Anterior cingulate cortex (tissue), 58 donors: ENCODE measurements at places on chromosomes 4 and X.

DNA sequence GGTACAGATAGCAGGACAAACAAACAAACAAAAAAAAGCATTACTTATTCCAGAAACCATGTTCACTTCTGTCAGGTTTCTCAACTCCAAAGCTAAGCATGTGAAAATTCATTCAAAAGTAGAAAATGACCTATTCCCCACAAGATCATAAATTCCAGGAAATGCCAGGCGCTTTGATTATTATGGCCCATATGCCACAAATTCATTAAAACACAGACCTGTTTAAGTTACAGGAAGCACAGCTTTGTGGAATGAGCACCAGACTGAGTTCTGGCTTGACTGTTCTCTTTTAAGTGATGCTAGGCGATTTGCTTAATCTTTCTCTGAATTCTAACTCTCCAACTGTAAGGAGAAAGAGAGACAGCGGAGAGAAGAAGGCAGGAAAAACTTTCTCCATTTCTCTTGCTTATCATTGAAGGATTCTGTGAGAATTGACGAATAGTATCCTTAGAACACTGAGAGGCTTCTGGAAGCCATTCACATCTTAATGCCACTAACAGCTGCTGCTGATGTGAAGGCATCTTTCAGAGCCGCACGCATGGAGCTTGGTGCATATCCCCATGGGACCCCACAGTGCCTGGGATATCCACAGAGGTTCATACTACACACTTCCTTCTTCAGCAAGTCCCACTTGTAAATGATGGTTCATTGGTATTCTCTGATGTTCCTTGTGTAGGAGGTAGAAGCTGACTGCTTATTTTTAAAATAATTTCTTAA, 138.0 kb downstream of the ZNF674 start:
- DNase-seq: no peak

GRCh38 chrX:12971282-12972003, 3.5 kb upstream of the TMSB4X start:
- no peak for DNase-seq

DNA sequence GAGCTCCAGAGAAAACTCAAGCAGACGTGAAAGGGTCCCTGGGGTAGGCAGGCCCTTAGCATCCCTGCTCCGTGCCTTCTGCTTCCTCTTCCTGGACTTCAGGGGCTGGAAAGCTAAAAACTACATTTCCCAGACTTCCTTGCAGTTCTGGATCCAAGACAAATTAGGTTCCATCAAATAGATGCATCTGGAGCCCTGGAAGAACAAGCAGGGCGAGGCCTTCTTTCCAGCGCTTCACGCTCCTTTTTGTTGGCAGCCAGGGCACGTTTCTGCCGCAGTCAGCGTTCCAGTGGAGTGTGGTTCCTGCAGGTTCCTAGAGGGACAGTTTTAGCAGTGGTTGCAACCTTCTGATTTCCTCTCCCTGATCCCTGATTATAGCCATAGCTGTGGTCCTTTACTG, 53.6 kb upstream of the MSX1 start:
- DNase-seq: no peak

GRCh38 chr4:186192066-186192612, 772 bp downstream of the CYP4V2 start:
- DNase-seq: peak; percentile 62

DNA sequence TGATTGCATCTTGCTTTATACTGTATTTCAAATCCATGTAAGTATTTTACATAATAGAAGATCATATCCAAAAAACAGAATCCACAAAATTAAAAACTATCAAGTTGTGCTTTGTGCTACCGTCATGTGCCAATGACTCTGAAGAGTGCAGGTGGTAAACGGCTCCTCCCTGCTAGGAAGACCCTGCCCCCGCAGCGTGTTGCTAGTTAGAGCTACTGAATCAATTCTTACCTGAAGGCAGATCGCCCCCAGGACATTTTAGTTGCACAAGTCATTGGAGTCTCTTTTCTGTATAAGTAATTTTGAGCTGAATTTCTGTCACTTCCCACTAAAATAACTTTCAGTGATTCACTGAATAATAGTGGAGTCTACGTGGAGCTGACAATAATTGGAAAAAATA, 599.5 kb upstream of the ZFP42 start:
- no peak for DNase-seq

DNA sequence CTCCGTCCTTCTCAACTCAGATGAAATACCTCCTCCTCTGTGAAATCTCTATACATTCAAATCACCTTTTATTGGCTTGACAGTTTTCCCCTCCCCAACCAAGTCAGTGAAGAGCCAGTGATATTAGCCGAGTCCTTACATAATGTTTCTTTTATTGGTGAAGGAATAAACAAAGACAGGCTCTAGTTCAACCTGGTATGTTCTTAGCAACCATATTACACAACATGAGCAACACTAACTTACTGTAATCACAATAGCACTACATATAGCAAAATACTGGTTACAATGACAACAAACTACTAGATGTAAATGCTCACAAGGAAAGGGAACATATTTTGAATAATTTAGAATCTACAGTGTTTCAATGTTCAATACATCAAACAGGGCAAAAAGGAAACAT, 19.9 kb downstream of the DHX15 start:
- no peak for DNase-seq

DNA sequence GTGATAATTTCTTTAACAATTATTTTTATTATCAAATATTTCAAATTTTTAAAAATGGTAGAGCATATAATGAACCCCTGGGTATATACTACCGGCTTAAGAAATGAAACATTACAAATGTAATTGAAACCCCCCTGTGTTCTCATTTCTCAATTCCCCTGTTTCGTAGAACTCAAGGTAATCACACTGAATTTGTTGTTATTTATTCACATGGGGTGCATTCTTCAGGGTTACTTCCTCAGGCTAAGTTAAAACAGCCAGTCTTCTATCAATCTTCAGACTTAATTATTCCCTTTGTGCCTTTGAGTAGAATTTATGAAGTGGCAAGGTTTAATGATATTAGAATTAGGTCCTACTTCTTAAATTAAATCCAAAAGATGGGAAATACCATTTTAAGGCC, 128.2 kb downstream of the ANAPC10 start:
- no peak for DNase-seq

DNA sequence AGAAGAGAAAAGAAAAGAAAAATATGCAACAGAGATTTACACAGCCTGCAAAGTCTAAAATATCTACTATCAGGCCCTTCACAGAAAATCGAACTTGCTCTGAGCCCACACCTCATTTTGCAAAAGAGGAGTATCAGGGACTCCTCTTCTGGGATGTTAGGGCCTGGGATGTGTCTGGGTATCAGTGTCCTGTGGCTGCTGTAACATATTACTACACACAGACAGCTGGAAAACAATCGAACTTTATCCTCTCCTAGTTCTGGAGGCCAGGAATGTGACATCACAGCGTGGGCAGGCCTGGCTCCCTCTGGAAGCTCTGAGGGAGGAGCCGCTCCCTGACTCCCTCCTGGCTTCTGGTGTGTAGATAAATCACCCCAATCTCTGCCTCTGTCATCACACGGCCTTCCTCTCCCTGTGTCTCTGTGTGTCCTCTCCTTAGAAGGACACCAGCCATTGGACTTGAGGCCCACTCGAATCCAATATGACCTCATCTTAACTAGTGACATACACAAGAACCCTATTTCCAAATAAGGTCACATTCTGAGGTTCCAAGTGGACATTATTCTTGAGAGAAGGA, 52.9 kb downstream of the PPP2R2C start:
- no peak for DNase-seq

GRCh38 chr4:127669691-127670090, 36.9 kb downstream of the INTU start:
- DNase-seq: no peak

GRCh38 chrX:15564981-15565579, 35.7 kb downstream of the ACE2 start:
- DNase-seq: peak; percentile 13

DNA sequence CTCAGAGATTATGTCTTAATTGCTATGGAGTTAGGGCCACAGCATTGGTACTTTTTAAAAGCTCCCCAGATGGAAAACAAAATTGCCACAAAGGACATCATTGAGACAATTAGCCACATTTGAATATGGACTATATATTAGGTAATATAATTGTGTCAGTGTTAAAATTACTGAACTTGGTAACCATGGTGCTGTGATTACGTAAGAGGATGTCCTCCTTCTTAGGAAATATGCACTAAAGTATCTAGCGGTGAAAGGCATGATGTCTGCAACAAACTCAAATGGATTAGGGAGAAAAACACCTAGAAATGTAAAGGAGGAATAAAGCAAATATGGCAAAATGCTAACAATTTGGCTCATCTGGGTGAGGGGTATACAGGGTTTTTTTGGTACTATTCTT, 89.9 kb upstream of the PAK3 start:
- no peak for DNase-seq

DNA sequence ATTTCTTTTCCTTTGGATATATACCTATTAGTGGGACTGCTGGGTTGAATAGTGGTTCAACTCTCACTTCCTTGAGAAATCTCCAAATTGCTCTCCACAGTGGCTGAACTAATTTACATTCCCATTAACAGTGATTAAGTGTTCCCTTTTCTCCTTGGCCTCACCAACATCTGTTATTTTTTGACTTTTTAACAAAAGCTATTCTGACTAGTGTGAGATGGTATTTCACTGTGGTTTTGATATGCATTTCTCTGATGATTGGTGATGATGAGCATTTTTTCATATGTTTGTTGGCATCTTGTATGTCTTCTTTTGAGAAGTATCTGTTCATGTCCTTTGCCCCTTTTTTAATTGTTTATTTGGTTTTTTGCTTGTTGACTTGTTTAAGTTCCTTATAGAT, 413.0 kb downstream of the MAPK10 start:
- no peak for DNase-seq

DNA sequence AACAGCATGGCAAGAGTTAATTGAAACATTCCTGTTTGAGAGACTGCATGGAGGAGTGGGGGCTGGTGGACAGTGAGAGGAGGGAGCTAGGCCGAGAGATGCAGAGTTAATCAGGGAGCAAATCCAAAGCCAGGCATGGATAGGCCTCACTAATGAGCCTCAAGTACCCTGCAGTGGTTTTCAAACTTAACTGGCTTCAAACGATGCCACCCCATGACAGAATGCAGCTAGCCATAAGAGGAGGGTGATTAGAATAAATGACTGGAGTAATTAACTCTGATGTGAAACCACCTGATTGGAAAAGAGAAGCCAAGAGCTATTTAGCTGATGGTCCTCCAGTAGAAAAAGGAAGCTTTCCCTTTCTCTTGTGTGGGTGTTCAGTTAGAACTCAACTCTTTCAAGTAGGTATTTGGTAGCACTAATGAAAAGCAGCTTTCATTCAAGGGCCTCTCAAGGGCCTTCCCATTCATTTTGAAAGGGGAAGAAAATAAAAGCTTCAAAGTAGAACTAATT, 215.4 kb upstream of the MAB21L2 start:
- no peak for DNase-seq

- no peak for DNase-seq
Observed at GRCh38 chr4:13476915-13477314, 7.2 kb downstream of the RAB28 start.

DNA sequence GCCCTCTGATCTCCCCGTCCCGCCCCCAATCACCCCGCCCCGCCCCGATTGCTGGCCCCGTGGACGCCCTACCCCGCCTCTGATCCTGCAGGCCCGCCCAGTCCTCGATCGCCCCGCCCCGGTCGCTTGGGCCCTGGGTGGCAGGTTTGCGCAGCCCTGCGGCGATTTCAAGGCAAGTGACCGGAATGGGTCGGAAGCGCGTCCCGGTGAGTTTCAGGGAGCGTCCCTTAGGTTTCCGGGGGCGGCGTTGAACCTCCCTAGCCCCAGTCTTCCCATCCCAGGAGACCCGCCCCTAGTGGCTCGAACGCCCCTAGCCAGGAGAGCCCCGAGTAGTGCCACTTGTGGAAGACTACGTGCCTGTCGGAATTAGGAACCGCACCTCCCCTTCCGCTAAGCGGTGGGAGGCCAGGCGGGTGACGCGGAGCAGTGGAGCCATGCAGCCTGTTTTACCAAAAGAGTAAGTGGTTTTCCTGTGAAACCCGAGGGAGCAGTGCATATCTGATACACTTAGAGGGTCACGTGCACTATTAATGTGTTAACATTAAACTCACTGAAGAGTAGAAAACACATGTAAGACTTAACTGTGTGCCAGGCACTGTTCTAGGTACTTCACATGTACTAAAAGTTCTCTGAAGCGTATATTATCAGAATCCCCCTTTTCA, 354 bp upstream of the TEC start:
- peak; percentile 31 for DNase-seq

DNA sequence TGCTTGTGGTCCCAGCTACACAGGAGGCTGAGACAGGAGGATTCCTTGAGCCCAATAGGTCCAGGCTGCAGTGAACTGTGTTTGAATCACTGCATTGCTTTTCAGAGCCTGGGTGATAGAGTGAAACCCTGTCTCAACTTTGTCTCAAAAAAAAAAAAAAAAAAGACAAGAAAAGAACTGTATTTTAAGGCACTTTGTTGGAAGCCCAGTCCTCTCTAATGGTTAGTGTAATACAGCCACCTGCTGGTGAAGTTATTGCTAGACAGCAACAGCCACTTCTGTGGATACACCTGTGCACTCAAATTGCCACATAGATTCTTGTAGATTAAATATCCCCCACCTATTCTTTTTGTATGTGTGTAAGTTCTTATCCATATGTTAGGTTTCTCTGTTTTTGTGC, 10.1 kb upstream of the FGG start:
- DNase-seq: no peak

- DNase-seq: no peak
Observed at GRCh38 chrX:41250867-41251266, 83.1 kb upstream of the DDX3X start.
